Stimulated activated naive B cell treated with anti-CD40 and anti-IgM and Interleukin-4, amounts not matched to agents 10 μg/mL and 1 μg/mL and 100 μg/mL, for 72 hours (primary cell): ENCODE measurements at places on chromosomes 1 and 21.

- no peak for DNase-seq
These were observed 45.7 kb downstream of the ABCD3 start for GRCh38 chr1:94463765-94464330.

GRCh38 chr1:85296980-85297379, 20.5 kb upstream of the BCL10 start:
- no peak for DNase-seq

GRCh38 chr21:34669149-34669879, 520 bp downstream of the CLIC6 start:
- DNase-seq, result peak; percentile 15

DNA sequence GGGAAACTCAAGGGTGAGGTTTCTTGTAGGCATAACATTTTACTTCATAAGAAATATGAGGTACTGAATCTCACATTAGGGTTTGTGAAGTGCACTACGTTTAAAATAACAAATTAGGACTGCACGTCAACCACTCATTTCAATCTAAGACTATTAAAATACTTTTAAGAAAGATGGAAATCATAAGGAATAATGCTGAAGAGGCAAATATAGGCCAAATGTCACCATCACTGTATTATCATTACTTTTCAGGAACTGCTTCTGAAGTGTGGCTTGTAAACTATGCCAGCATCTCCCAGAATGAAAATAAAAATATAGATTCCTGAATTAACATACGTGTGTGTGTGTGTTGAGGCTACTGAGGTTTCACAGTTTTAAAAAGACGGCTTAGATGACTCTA, 56.8 kb downstream of the INTS7 start:
- DNase-seq, result no peak

DNA sequence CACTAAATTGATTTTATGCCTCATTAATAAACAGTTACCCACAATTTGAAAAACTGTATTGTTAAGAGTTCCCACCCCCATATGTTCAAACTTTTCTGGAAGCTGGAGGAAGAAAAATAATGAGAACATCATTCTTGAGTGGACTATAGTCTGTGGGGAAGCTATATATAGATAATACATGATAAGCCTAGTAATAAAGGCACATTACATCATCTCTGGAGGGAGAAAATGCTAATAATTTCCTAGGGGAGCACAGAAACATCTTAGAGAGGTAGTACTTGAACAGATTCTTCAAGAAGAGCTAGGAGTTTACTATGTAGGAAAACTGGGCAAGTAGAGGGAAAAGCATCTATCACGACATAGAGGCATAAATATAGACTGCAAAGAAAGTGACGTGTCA, 19.6 kb downstream of the CYP2J2 start:
- no peak for DNase-seq

DNA sequence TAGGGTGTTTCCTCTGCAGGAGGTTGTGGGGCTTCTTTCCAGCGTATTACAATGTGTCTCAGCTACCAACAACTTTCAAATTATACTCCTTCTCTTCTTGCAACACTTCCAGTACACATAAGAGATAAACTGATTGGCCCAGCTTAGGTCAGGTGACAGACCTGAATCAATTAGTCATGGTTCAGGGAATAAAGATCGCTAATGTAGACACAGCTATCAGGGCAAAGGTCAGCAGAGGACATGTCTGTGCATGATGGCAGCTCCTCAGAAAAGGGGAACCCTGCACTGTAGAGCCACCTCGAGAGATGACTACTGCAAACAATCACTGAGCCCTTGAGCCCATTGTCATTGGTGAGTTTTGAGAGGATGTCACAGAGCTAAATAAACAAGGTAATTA, 36.8 kb upstream of the PKN2 start:
- no peak for DNase-seq

DNA sequence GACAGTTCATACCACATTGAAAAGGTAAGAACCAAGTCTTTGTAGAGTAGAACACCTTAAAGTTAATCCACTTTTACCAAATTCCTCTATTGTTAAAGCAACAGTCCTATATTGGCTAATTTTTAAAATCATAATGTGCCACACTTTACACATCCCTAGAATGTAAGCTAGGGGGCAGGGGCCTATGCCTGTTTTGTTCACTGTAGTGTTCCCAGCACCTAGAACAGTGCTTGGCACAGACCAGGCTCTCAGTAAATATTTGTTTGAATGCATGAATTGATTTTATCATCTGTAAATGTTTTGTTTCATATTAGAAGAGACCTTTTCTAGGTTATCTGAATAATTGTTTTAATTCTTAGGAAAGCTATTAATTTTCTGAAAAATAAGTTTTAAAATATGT, 9.1 kb downstream of the SMAP2 start:
- no peak for DNase-seq

DNA sequence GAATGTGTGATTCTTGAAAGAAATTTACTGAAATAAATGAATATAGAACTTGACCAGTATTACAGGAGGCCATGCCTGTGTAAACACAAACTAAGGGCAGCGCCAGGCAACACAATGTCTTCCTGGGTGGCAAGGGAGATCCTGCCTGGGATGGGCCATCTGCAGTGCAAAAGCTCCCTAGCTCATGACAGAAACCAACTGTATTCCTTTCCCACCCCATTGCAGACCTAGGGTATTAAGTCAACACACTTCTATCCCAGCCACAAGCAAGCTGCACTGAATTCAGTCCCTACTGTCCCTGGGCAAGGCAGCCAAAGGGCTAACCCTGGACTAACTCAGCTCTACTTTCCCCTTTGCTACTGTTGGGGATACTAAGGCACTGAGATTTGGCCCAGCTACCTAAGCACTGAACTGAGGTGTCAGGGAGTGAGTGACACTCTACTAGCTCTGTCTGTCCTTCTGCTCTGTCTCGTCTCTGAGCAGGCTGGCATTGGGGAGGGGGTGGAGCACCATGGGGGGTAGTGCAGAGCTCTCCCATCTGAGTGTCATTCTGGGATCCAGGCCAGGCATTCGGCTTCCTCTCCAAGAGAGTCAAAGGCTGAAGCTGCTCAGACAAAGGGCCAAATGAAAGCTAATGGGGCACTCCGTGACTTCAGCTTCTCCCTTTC, 2.5 kb downstream of the INKA2 start:
- DNase-seq, result no peak

GRCh38 chr1:110321846-110322245, 17.3 kb upstream of the RBM15 start:
- no peak for DNase-seq
